ENCODE measurements at places on chromosomes 16 and 17.
A peak's percentile ranks its signal among the peaks of the same experiment; 100 is the strongest.

- no peak overlapping the region for H3K27ac ChIP-seq
- H3K4me3 ChIP-seq, result no peak overlapping the region
- H3K27me3 ChIP-seq, result peaks cover 24% of the 10 kb centered on the region
- peaks cover 2% of the 10 kb centered on the region for H3K4me1 ChIP-seq
- no peak for DNase-seq
Observed at GRCh38 chr17:42894283-42895184, 6.1 kb upstream of the G6PC1 start.

GRCh38 chr16:48907906-48908634 lies 298.1 kb upstream of the N4BP1 start:
- H3K4me1 ChIP-seq, result no peaks in the 10 kb centered on the region
- H3K27me3 ChIP-seq, result no peaks in the 10 kb centered on the region
- no peak for DNase-seq

DNA sequence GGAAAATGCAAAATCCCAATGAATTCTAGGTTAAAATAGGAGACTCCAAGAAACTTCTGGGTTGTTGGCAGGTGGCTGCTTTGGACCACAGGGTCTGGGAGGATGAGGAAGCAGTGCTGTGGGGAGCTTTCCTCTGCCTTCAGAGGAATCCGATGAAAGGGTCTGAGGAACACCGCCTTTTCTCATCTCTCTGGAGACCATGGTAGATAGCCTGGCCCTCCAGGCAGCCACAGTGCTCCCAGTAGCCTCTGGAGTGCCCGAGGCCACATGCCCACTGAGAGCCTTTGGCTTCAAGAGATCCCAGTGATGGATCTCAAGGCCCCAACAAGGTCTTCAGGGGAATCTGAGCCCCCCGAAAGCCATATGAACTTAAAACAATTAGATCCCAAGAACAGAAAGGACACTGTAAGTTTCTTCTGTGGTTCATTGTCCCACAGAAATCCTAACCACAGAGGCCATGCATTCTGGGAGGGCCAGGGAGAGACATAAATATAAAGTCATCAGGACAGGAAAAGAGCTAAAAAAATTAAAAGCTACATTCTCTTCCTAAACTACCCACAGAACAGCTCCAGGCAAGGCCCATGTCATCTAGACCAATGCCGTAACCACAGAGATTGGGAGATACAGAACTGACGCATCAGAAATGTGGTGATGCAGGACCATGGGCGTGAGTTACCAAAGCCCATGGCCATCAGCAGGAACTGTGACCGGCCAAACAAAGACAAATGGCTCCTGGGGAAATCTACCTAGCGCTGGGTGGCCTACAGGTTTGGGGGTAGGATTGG lies 24.3 kb downstream of the TK2 start:
- peak overlapping the region; percentile 46 for H3K4me3 ChIP-seq
- no peaks in the 10 kb centered on the region for H3K27me3 ChIP-seq
- DNase-seq, result peak; percentile 42
- H3K36me3 ChIP-seq, result peaks cover 22% of the 10 kb centered on the region
- H3K4me1 ChIP-seq, result peaks cover 68% of the 10 kb centered on the region

DNA sequence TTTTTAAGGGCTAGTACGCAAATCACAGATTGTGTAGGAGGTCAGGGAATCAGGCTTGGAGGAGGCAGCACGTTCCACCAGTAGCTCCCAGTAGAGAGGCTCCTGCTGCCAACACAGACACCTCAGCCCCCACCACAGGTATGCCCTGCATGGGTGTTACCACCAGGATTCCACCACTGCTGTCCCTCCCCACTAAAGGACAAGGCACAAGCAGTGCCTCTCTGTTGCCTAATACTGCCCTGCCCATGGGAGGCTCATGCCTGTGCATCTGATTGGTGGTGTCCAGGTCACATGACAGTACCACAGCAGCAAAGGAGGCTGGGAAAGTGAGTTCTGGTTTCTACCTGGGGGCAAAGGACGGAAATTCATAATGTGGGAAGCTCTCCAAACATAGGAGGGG lies 33.6 kb upstream of the CACNG4 start:
- H3K4me3 ChIP-seq, result no peak overlapping the region
- H3K27me3 ChIP-seq, result peaks cover 24% of the 10 kb centered on the region
- no peaks in the 10 kb centered on the region for H3K4me1 ChIP-seq
- H3K36me3 ChIP-seq, result no peaks in the 10 kb centered on the region
- H3K27ac ChIP-seq, result no peak overlapping the region

GRCh38 chr16:15980329-15980728 lies 30.9 kb downstream of the ABCC1 start:
- H3K27me3 ChIP-seq, result no peaks in the 10 kb centered on the region
- no peak overlapping the region for H3K4me3 ChIP-seq
- H3K36me3 ChIP-seq, result peaks cover 85% of the 10 kb centered on the region
- no peak for DNase-seq
- peaks cover 2% of the 10 kb centered on the region for H3K4me1 ChIP-seq

Data from T-helper 2 cell treated with Interferon-gamma antibody and Interleukin-4, amounts not matched to agents 5 μg/mL and 100 μg/mL, for 36 hours (primary cell).